ENCODE measurements at places on chromosomes 2 and 18.

DNA sequence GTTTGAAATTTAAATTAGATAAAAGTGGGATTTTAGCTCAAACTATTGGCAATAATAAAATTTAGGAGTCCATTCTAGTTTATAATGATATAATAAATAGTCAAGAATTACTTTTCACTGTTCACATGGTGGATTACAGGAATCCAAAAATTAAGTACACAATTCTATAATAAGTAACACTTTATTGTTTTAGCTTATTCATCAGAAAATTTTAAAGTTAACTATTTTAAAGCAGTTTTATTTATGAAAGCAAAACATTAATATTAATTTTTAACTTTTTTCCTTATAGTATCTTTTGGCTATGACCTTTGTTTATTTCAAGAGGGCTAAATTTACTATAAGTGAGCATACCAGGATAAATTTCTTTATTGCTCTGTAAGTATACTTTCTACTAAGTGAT, 11.4 kb downstream of the SPDYA start:
- DNase-seq = no peak

GRCh38 chr2:134127496-134127895, 126.4 kb upstream of the MGAT5 start:
- peak; percentile 57 for DNase-seq

DNA sequence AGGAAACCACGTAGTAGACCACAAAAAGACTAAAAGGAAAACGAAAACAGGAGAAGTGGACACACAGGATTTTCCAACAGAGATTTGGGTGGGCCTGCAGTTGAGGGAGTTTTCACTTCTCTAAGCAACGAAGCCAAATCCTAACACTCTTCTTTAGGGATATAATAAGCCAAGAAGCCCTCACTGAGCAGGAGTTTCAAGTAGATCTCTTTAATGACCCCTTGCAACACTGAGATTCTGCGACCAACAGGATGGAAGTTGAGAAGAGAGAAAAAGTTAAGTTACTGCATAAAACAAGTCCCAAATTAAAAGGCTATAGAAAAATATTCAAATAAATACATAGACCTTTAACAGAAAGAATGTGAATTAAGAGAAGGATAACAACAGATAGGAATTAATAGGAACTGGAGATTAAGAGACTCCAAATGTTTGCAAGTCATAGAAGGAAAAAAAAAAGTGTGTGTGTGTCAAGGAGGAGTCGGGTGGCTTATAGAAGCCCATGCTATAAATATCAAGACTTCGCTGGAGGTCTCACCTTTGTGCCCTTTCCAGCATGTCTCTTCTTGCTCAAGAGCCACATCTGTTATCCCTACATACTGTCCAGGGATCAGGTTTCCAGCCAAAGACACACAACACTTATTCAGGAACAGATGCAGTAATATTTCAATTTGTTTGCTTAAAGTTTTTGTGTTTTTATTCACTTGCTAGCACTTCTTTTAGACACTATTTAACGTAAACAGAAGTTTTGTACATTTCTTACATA, 69.4 kb upstream of the ARHGAP28 start:
- no peak for DNase-seq

DNA sequence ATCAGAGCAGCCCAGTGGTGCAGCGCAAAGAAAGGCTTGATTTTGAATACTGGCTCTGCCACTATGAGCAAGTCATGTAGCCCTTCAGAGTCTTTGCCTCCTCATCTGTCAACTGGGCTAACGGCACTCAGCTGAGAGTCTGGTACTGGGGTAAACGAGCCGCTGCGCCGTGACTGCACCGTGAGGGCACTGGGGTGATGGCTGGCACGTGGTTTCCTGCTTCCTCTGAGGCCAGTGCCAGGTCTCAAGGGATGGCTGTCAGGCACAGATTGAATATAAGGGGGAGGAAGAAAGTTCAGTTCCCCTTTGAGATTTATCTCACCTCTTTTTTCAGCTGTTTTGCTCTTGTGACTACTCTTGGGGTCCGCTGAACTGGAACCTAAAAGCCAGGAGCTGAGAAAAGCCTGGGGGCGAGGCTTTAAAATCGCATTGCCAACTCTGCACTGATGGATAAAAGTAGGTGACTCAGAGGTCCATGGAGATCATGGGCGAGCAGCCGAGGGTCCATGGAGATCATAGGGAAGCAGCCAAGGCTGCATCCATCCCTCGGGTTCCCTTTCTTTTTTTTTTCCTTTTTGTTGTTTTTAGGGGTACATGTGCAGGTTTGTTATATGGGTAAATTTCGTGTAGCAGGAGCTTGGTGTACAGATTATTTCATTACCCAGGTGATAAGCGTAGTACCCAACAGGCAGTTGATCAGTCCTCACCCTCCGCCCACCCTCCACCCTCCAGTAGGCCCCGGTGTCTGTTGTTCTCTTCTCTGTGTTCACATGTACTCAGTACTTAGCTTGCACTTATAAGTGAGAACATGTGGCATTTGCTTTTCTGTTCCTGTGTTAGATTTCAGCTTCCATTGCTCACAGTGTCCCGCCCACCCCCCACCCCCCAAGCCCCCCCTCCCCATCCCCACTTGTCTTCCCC, 114.3 kb downstream of the SPP2 start:
- DNase-seq = peak; percentile 60

- no peak for DNase-seq
Observed at GRCh38 chr2:14051401-14051800, 581.1 kb upstream of the LRATD1 start.

DNA sequence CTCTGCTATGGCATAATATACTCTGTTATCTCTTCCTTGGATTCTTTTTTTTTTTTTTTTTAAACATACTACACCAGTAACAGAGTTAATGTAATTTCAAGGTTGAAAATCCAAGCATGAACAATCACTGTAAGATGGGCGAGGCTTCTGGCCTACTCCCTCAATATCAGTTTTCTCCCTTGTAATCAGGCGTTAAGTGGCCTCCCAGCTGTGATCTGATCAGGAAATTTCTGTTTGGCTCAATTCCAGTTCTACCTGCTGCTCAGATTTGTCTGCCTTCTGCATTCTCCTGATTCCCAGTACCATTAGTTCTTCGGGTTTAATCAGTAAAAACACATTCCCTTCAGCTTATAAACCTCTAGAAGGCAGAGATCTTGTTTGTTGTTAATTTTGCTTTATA, 18.6 kb downstream of the PRKD3 start:
- no peak for DNase-seq

DNA sequence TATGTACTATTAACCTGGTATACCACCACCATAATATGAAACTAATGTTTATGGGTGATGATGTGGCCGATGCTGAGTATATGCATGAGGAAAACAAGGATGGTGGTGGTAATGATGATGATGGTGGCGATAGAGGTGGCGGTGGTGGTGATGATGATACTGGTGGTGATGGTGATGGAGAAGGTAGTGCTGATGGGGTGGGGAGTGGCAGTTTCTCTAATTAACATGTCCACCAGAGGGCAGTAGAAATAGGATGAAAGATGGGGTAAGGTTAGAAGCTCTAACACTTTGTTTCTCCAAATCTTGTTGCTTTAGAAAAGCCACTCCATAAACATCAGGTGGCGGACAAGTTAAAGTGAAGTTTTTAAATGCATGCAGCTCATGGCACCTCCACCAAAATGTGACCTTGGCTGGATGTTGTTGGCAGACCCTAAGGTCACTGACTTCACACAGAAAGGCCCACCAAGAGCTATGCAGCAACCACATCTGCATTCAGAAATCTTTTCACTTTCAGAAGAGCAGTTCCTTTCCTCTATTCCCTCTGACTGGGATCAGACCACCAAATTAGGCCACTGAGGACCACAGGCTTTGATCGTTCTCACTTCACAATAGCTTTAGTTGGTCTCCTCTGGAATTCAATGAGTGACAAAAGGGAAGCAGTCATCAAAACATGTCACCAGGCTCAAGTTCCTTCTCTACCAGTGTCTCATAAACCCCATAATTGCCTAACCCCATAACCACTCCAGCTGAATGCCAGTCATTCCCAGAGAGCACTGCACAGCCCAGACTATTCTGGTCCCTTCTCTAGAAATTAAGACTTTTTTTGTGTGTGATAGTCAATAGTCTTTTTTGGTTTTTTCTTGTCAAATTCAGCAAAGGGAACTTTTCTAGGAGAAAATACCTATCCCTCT, 7.5 kb upstream of the BCL11A start:
- DNase-seq = peak; percentile 40

GRCh38 chr2:201073071-201073470, 1.3 kb downstream of the NDUFB3 start:
- no peak for DNase-seq

- DNase-seq = no peak
Observed at GRCh38 chr18:78920456-78921138, 59.0 kb upstream of the SALL3 start.

GRCh38 chr2:10934979-10935350, 23.2 kb downstream of the KCNF1 start:
- DNase-seq = no peak

GRCh38 chr2:75321599-75321922, 122.2 kb upstream of the TACR1 start:
- DNase-seq = no peak

DNA sequence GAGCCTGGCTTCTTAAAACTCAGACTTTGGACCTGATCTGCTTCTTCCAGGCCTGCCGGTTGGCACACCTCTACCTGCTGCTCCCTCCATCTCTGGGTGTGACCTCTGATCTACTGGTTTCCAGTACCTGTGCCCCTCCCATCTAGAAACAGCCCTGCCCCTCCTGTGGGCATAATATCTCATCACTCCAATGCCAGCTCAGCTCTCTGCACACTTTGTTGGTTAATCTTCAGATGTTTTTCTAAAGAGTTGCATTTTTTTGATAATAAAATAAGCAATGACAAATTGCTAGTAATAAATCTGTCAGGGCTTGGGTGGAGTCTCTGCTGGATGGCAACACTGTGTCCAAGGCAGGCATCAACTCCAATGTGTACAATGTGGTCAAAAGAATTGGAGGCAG, 89.6 kb upstream of the PPP1CB start:
- no peak for DNase-seq

GRCh38 chr2:27747827-27748352, 23.6 kb upstream of the MRPL33 start:
- no peak for DNase-seq

DNA sequence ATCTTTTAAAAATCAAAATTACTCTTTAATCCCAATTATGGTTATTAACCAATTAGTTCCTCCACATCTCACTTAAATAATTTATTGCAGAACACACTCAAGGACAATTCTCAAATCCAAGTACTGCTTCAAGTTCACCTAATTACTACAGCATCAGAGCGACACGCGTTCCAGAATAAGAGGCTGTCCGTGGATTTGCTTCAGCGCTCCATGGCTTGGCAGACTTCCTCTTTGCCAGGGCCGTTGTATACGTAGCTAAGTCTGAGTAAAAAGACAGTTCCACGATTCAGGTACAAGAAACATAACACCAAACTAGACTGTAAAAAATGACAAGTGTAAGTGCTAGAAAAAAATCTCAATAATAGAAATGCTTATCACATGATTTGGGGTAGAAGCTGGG, 153.2 kb upstream of the MYT1L start:
- DNase-seq = no peak

- DNase-seq = no peak
Observed at GRCh38 chr18:41872206-41872605, 82.8 kb upstream of the PIK3C3 start.

DNA sequence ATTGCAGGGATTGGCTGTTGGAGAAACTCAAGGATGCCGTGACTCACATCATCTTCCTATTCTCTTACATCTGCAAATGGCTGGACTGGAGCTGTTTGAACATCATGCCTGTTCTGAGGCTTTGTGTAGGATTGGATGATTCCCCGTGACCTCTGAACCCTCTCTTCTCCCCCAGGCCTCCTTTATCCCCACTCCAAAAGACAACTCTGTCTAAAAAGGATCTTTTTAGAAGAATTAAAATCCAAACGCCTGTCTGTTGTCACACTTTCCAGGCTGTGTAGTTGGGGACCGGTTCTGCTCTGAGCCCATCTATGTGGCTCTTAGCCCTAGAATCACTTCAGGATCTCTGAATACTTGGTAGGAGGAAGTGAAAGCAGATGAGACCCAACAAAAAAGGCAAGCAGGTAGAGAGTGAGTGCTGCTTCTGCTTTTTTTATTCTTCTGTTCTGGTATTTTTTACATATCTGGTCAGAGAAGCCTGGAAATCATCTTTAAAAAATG, 565 bp downstream of the SP140 start:
- peak; percentile 47 for DNase-seq

- DNase-seq = no peak
Observed at GRCh38 chr2:3146175-3146574, 231.4 kb downstream of the EIPR1 start.

- no peak for DNase-seq
Observed at GRCh38 chr2:109284826-109285225, 155.8 kb downstream of the SH3RF3 start.

DNA sequence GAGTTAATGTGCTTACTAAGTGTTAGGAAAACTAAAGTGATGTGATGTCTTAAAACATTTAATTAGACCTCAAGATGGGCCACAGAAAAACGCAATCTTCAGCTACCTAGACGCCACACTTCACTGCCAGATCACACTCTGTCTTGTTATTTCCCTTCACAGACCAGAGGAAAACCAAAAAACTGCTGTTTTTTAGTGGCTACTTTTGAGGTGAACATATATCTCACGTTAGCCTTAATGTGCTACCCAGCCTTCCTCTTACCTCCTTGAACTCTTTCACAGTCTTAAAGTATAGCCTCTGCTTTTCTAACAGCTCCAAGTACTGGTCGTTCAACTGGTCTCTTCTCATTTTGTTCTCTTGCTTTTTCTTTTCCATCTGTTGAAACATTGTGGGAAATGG, 83.1 kb downstream of the CCDC93 start:
- DNase-seq = no peak

DNA sequence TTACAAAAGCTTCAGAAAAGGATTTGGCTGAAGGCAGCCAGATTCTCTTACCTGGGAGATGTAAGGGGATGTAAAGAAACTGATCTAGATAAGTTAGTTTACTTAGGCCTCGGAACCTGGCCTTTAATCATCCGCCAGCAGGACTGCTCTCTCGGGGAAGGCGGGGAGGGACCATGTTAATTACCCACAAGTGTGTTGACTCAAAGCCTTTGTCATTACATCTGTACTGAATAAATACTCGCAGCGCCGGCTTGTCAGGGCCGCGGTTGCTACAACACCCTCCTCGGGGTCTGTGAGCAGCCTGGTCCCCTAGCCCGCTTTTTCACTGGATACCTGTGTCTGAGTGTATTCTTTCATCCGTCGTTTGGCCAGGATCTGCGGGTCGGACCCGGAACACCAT, 6.7 kb downstream of the CHMP3 start:
- DNase-seq = no peak

GRCh38 chr2:220243571-220243970, 616.1 kb downstream of the SLC4A3 start:
- no peak for DNase-seq

GRCh38 chr2:85684806-85685205, 9.4 kb upstream of the GNLY start:
- no peak for DNase-seq

GRCh38 chr18:12034241-12035100, 53.2 kb downstream of the IMPA2 start:
- no peak for DNase-seq

- no peak for DNase-seq
Observed at GRCh38 chr2:65263262-65263661, 35.6 kb downstream of the ACTR2 start.

Data from CD4-positive, alpha-beta T cell treated with Interleukin-17A for 1 hour (primary cell).